ENCODE measurements at places on chromosomes 1 and 21.

DNA sequence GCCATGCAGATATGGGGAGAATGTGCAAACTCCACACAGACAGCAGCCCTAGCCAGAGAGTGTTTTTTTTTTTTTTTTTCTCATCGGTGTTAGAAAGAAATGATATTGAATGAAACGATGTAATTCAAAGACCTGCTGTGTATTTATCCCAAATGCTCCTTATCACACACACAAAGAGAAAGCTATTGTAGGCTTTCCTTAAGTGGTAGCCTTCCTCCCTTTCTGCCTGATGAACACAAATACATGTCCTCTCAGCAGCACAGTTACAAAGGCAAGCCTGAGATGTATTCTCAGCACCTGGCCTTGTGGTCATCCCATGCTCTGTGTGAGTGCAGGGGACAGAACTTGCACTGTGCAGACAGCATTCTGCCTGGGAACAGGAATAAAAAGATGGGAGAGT, 93.8 kb downstream of the PLPPR5 start:
- no peak for DNase-seq

DNA sequence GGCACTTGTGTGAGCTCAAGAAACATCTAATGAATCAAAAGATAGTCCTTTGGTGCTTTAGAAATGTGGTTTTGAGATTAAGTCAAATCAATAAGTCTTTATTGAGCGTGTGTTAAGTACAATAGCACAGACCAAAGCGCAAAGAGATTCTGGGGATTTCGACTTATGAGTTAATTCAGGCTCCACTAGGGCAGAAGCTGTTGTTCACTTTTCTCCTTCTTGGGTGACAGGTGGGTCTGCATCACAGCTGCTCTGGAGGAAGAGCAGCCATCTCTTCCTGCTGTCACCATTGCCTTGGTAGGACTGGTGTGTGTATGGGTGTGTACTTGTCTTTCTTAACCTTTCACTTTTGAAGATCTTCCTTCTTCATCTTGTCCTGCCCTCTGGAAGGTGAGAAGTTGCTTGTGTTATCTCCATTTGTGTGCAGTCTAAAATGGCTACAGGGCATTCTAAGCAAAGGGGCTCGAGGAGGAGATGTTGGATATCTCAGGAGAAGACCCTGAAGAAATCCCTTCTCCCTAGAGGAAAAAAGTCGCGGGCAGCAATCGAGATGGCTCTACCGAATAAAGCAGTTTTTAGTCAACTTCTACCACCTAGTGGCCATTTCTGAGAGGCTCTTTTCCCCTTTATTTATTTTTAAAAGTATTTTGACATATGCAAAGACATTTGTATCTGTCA, 22.9 kb upstream of the DISC1 start:
- DNase-seq: peak; percentile 65

DNA sequence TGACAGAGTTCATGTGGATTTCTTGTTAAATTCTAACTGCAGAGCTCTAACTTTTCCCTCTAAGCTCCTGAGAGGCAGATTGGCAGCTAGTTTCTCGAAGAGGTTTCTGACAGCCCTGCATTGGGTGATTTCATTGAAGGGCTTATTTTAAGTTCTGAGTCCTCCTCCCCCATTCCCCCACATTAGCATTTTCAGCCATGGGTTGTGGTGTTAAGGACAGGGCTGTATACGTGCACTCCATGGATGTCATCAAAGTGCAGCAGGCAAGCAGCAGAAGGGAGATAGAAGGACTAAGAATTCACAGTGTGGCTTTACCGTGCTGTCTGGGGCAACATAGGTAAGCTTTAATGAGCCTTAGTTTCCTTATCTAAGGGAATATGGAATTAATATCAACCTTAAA, 19.0 kb downstream of the CRYZ start:
- no peak for DNase-seq

DNA sequence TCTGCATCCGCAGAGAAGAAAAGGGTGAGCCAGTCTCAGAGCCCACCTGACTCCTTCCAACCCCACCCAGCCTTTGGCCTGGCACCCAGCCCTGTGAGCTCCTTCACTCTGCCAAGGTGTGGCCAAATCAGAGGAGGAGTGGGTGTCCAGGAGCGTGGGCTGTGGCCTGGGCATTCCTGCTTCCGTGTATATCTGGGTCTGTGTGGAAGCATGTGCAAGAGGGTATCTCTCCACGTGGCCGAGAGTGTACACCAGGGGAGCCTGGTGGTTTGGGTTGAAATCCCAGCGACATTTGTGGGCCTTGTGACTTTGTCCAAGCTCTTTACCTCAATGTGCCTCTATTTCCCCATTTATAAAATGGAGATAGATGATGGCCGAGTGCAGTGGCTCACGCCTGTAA, 29.8 kb downstream of the CDCP2 start:
- DNase-seq: no peak

- no peak for DNase-seq
Observed at GRCh38 chr1:204344665-204345355, 14.9 kb downstream of the PLEKHA6 start.

DNA sequence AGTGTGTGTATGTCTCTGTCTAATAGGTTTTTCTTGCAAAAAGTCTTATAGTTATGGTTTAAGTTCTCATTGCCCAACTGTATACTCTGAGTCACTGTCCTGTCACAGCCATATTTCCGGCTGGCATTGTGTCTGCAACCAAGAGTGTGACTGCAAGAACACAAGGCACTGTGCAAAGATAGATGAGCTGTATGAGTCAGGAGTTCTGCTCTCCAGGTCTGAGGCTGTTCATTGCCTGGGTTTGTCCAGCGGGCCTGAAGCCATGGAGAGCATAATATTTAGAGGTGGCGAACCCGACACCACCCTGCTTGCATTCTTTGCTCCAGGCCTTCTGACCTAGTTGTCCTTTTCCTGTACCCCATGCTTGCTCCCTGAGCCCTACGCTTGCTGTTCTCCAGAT, 50.9 kb upstream of the CNIH3 start:
- no peak for DNase-seq

GRCh38 chr1:186183970-186184628, 191.0 kb downstream of the TPR start:
- no peak for DNase-seq

DNA sequence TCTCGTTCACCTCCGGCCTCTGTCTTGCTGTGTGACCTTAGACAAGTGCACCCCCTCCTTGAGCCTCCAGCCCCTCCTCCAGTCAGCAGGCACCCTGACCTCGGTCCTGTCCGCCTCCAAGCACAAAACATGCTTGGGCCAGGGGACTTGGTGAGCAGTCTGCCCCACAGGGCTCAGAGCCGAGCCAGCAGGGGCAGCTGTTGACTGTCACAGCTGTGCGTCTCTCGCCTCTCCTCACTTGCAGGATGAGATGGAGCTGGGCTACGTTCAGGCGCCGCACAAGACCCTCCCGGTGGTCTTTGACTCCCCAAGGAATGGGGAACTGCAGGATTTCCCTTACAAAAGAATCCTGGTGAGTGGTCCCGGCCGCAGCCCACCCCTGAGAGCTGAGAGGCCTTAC, 24.2 kb downstream of the PADI3 start:
- no peak for DNase-seq

DNA sequence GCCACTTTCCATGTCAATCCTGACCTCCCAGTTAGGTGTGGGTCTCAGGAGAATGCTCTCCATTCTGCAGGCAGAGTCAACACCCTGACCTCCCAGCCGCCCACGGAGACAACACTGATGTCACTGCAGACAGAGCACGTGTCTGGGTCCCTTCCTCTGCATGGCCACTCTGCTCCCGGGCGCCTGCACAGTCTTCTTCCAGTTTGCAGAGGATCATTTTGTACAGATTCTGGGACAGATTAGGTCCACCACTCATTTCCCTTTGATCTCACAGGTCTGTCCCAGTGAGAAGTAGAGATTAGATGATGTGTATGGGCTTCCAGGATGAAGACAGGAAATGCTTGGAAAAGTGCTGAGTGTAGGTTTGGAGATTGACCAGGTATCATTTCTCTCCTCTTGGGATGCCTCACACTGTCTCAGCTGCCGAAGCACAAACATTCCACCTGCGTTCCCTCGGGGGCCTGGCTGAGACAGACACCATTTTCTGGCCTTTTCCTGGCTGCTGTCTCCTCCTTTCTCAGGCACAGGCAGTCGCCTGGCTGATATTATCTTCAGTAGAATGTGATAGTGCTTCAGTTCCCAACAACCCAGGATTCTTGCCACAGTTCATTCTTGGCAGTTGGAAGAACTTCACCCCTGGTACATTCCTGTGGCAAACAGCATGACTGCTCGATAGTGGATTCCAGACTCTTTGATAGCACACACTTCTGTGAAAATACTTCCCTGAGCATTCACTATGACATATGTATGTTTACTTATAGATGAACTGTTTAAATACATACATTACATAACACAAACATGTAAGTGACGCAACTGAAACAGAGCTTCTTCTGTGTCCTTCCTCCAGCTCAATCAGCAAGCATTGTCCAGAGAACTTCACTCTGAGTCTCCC, 7.9 kb downstream of the MYBPHL start:
- DNase-seq: no peak
